ENCODE measurements at places on chromosomes 5 and 9. TPM values are rescaled to one million over a fixed set of nuclear protein-coding genes. Genes with fewer than 3 reads are reported as not detected.

GRCh38 chr9:447230-448025, 232.8 kb downstream of the DOCK8 start:
- DNase-seq: no peak

DNA sequence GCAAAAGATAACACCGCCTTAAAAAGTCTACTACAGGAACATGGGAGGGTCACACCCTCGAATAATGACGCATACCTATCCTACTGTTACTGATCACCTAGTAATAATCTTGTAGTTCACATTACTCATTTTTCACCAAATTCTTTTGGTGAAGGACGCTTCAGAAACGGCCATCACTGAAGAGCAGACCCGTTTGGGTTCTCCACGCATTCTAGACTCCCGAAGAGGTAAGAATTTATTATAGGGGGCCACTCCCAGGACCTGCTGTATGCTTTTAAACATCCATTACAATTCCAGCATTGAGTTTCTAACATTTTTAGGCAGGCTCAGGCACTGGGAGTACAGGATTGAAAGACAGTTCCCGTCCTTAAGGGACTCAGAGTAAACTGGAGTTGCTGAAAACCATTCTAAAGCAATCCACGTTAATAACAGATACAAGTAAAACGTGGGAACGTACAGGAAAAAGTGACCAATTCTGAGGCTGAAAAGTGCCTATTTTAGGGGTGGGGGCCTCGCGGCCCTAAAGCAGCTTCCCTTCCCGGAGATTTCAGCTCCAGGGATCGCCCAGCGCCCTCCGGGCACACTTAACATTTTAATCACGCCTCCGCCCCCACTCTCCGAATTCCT, at the start of gene FER:
FER (plus strand) TSS at position 124 of the 627 bp plus-strand sequence. CDS start 50,286 bp downstream, outside the sequence.
- no peak for DNase-seq

DNA sequence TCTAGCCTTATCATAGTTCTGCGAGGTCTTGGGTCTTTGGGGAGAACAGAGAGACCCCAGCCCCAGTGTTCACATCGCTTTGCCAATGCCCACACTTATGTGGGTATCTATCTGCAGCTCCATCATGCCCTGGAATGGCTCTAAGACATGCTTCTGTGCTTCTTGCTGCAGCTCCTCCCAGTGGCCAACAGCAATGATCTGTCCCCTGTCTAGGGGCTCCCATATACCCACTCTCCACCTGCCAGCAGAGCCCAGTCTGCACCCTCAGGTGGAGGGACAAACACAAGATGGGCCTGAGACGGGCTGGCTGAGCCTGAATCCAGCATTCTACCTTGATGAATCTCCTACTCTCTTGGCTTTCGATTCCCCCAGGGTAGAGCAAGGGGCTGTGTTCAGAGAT, 14.6 kb upstream of the DAP start:
- DNase-seq: no peak

The OR1L4 gene
- not detected for total RNA-seq

The PAEP gene
- not detected for total RNA-seq

DNA sequence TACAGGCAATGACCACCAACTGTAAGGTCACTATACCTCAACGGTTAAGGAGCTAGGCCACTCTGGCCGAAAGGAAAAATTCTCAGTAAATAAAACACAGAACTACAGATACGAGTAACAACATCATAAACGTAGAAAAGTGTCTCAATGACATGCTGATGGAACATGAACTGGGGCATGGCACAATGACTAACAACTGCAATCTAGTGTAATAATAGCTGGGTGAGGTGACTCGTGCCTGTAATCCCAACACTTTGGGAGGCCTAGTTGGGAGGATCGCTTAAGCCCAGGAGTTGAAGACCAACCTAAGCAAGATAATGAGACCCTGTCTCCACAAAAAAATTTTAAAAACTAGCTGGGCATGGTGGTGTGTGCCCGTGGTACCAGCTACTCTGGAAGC, 9.8 kb upstream of the RAPGEF6 start:
- no peak for DNase-seq

GRCh38 chr5:911601-912000, 18.9 kb downstream of the TRIP13 start:
- no peak for DNase-seq

- DNase-seq: no peak
Observed at GRCh38 chr9:90442723-90443122, 199.9 kb downstream of the DIRAS2 start.

- DNase-seq: no peak
Observed at GRCh38 chr5:16577677-16578076, 39.1 kb downstream of the RETREG1 start.

The SLCO4C1 gene
- total RNA-seq: 1.6 TPM

GRCh38 chr5:72121780-72122445, 14.6 kb downstream of the MAP1B start:
- DNase-seq: no peak

- DNase-seq: peak; percentile 93
Observed at GRCh38 chr5:150488519-150489359, 19.2 kb upstream of the NDST1 start.

DNA sequence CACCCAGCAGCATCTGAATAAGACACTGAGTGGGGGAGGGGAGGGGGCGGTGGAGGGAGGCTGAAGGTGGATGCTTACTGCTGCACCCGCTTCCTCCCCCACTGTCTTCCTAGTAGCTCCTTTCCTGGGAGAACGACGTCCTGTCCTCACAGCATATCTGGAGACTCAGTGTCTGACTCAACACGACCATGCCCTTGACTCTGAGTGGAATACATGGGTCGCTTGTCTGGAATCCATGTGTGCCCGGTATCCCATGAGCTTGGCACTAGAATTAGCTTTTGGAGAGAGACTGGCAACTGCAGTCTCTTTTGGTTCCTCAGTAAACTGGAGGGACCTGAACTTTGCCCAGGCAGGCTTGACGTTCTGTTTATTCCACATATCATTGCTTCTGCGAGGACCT, 125.4 kb upstream of the FAM120A start:
- no peak for DNase-seq

Data from aorta (tissue), 5 donors.